Suppressor macrophage treated with lipopolysaccharide for 1 hour (primary cell): ENCODE measurements at places on chromosomes 6 and 20.

- DNase-seq, result no peak
Observed at GRCh38 chr6:147341486-147341885, 137.3 kb downstream of the STXBP5 start.

GRCh38 chr6:16961577-16961976, 140.3 kb upstream of the STMND1 start:
- DNase-seq, result no peak

DNA sequence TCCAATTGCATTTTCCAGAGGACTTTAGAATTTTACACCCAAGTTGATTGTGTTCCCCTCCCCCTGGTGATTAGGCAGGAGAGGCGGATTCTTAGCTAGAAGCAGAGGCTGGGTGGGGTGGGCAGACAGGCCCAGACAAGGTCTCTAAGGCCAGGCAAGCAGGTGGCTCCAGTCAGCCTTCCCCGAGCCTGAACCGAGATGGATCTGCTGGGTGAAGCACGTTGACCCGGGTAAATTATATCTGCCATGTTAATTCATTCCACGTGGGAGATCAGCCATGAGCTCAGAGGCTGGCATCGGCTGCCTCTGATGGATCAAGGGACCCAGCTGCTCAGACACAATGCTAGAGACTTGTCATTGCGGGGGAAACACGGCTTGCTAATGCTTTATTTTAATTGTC, 159.5 kb upstream of the MAFB start:
- DNase-seq, result no peak

- no peak for DNase-seq
Observed at GRCh38 chr6:15930207-15930606, 198.7 kb upstream of the MYLIP start.

- DNase-seq, result no peak
Observed at GRCh38 chr6:167266830-167267555, 24.1 kb upstream of the UNC93A start.

DNA sequence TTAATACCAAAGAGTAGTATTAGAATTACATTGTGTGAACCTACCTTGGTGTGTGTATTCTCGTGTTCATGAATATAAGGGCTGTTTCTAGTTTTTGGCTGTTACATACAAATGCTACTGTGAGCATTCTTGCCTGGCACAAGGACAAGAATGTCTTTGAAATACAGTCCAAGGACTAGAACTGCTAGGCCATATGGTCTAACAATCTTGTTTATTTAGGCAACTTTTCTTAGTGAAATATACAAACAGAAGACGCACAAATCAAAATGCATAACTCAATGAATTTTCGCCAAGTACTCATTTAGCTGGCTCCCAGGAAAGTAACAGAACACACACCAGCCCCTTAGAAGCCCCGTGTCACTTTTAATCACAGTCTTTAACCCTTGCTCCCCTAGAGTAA, 28.5 kb downstream of the KDM1B start:
- DNase-seq, result no peak

DNA sequence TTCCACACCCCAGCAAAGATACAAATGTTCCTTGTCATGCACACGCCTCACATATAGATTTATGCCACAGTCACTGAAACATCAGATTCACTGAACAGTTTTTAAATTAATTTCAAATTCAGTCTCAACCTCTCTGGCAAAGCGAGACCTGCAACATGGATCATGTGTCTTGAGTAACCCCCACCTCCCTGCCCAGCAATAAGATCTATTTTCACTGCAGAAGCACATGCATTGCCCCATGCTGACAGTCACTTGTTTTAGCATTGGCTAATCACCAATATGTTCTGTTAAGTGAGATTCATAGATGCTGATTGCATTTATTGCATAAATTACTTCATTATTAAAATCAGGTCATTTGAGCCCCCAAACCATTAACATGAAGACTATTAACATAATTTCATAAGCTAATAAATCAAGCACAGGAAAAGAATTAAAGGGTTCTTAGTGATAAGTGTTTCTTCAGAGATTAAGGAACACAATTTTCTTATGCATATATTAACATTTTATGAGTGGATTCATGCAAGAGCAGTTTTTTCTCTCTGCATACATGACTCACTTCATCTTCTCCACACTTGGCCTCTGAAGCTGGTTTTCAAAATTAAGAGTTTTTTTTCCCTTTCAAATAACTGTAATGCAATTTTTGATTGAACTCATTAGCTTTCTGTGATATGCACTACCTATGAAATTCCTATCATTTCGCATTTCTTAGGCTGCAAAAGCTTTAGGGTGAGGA, 173.2 kb upstream of the SOX4 start:
- no peak for DNase-seq

- DNase-seq, result no peak
Observed at GRCh38 chr6:11397622-11398450, 139.7 kb upstream of the TMEM170B start.

GRCh38 chr20:38336726-38337125, 9.6 kb upstream of the LBP start:
- DNase-seq, result no peak

GRCh38 chr6:43817192-43817591, 47.2 kb downstream of the VEGFA start:
- DNase-seq, result peak; percentile 70

DNA sequence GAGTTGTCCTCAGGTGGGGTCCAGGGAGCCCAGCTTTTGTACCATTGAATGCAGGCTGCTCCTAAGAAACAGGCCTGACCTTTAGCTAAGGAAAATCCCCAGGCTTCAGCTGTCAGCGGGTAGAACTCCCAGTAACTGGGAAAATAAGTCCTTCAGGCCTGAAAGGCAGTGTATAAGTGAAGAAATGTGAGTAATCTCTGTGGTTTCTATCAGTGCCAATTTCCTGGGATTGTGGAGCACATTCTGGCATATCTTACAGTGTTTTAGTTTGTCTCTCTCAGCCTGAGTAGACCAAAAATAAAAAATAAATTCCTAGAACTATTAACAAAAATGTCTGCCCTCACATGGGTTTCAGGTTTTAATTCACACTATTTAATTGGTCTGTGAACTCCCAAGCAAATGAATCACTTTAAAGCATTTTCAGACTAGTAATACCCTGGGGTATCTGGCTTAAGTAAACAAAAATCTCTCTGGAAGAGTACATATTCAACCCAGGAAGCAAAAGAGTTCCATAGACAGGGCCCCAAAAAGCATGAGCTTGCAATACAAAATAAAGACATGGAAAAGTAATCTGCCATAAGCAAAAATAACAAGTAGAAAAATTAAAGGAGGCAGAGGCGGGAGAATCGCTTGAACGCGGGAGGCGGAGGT, 566.2 kb upstream of the NOX3 start:
- no peak for DNase-seq

DNA sequence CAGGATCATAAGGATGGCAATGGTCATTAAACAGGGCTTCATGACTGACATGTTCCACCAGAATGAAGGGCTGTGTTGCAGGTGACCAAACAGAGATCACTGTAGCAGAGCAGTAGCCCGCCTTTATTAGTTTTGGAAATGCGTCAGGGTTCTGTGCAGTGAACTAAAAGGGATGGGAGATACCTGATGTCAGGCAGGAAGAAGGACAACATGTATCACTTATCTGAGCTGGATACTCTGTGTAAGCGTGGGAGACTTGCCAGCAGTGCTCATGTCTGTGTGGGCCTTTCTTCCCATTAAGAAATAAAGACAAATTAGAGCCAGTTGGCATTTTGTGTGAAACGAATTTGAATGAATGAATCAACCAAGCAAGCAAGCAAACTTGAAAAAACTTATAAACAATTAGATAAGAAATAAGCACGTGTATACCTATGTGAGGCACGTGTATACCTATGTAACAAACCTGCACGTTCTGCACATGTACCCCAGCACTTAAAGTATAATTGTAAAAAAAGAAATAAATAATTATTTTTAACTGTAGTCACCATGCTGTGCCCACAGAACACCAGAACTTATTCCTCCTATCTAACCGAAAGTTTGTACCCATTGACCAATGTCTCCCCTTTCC, at the start of gene DEFB116:
TSS of gene DEFB116 (minus strand) at position 51 of the 628 bp plus-strand sequence. CDS start at position 51, 0 bp downstream.
- DNase-seq, result no peak

DNA sequence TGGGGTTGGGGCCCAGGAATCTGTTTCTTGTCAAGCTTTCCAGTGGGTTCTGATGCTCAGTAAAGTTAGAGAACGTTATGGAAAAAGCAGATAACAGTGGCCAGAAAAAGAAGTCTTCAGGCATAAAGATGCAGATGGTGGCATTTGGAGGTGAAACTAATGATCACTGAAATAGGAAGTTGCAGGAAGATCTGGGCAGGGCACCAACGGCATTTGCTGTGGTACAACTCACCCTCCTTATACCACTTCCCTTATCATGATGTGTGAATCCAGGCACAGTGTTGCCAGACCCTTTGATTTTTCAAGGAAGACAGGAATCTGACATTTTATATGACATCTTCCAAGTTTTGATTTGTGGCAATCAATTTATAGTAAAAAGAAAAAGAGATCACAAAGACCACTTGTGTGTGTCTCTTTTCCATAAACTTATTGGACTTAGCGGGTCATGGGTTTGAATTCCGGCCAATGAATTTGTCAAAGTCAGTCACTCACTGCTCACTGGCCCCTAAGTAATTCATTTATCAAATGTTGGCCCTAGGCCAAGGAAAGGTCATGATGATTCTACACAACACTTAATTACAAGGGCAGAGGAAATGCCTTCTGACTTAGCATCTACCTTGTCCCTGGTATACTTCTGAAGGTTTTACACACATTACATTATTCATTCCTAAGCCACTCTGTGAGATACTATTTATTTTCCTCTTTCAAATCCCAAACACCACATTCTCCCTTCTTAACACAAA, 37.6 kb downstream of the LAMP5 start:
- DNase-seq, result peak; percentile 10

DNA sequence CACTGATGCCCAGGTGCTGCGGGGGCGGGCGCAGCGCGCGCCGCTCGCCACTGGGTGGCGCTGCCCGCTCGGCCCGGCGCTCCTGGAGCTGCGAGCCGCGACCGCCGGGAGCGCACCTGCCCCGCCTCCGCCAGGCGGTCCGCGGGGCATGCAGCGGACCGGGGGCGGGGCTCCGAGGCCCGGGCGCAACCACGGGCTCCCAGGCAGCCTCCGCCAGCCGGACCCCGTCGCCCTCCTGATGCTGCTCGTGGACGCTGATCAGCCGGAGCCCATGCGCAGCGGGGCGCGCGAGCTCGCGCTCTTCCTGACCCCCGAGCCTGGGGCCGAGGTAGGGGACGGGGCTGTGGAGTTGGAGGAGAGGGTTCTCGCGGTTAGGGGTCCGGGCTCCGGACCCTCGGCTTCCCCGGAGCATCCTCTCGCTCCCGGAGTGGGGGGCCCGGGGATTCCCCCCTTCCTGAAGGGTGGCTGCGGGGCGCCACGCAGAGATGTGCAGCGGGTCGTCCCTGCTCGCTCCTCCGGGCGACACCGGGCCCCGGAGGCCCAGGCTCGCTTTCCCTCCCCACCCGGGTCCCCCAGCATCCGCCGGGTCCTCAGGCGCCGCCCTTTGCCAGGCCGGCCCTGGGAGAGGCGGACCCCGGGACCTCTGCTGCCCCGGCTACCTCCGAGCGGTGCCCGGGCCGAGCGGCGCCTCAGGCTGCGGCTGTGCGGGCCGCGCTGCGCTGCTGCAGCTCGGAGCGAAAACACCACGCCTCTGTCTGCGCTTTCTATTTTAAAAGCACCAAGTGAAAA, at the start of gene BCAS4:
TSS of gene BCAS4 (plus strand) at position 216 of the 789 bp plus-strand sequence. CDS start at position 239, 23 bp downstream.
- DNase-seq, result peak; percentile 66
